Thoracic aorta (tissue), 2 donors: ENCODE measurements at places on chromosomes 2 and 18.
A peak's percentile ranks its signal among the peaks of the same experiment; 100 is the strongest.

GRCh38 chr2:231132129-231132528 lies 7.3 kb upstream of the HTR2B start:
- no peak for DNase-seq

GRCh38 chr2:196535742-196536141 lies 103.8 kb upstream of the CCDC150 start:
- no peak for DNase-seq

DNA sequence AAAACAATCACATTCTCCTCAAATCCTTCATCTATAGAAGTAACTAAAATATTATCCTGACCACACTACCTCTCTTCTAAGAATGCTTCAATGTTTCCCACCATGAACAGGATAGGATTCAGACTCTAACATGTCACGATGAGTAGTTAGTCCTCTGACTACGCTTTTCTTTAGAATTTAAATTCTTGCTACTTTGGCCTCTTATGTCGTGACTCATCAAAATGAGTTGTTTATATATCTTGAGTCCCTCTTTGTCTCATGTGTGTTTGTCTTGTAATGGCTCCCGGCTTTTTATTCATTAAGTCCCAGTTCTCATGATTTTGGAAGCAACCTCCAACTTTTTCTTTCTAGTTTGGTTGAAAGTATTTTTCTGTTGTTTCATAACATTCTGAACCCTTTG lies 1289.2 kb downstream of the DSC3 start:
- no peak for DNase-seq

- DNase-seq: no peak
These were observed 23.6 kb upstream of the SLC9A4 start for GRCh38 chr2:102449370-102449974.

GRCh38 chr2:44392338-44392943 lies 30.7 kb downstream of the CAMKMT start:
- no peak for DNase-seq

DNA sequence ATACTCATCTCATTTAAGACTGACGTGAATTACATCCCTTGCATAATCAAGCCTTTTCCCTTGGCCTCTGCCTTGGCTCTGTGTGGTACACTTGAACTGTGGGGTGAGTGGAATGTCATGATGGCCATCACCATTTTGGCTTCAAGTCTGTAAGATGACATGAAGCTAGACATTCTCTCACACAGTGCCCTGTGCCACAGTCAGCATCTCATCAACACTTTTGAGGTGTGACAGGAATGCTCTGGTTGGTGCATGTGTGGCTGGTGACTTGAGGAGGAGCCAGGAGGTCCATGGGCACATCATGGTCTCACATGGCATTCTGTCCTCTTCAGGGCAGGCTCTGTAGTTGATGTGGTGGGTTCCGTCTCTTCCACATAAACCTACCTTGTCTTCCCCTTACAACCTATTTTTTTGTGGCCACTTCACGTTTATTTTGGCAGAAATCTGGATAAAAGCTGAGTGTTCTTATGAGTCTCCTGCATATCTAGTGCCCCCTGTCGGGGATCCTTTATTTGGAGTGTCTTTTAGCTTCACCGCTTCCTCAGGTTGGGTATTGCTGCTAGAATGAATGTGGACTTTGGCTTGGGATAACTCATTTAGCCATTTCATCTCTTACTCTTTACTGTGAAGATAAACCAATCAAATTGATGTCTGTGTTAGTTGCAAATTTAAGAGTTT lies 28.1 kb downstream of the MAP4K4 start:
- DNase-seq: no peak

- no peak for DNase-seq
These were observed 196.4 kb upstream of the HDAC4 start for GRCh38 chr2:239597216-239597615.

DNA sequence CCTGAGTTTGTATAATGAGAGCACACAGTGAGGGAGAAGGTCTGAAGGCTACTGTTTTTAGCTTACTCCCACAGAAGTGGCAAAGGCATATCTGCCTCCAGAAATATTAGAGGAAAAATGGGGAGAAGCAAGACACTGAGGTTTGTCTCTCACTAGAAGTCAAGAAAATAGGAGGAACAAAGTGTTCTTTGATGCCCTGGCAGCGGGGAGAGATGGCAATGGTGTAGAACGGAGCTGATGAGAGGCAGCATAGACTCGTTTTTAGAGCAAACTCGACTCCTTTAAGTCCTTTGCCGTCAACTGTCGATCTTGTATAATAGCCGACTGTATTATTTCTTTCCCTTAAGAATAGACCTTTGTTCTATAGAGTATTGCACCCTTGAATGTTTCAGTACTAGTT lies 73.8 kb downstream of the ANKRD44 start:
- no peak for DNase-seq

DNA sequence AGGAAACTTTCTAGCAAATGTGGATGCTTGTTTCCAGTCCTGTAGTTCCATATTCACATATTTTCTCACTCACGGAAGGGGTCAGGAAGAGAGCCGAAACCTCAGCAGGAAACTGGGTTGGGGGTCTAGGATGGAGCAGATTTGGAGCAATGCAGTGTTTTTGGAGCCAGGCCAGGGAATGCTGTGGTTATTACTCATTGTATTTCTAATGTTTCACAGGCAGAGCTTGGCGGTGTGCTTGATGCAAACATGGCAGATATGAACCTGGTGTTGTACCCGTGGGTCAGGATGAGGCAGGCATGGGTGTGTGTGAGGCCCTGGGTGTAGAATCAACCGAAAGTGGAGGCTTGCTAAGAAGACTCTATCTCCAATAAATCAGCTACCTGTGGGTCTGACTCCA lies 34.6 kb upstream of the ACKR3 start:
- DNase-seq: no peak

- DNase-seq: peak; percentile 47
These were observed 34.3 kb upstream of the PPP1CB start for GRCh38 chr2:28717339-28717758.

DNA sequence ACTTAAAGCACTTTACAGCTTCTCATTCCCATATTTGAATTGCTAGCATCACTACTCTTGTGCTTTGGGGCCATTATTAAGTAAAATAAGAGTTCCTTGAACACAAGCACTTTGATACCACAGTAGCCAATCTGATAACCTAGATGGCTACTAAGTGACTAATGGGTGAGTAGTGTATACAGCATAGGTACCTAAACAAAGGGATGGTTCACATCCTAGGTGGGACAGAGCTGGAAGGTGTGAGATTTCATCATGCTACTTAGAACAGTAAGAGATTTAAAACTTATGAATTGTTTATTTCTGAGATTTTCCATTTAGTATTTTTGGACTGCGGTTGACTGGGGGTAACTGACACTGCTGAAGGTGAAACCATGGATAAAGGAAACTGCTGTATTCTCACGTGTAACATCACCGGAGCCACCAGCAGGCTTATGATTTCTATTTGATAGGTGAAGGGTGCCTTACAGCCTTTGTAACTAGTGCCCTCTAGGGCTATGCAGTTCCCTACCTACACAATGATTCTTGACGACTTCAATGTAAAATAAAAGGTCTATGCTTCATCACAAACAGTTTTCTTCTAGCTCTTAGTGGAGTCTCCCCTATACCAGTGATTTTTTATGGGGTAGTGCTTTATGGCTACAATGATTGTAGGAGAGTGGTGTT lies 22.1 kb upstream of the CRIM1 start:
- DNase-seq: no peak

GRCh38 chr2:196750291-196750923 lies 49.1 kb downstream of the GTF3C3 start:
- no peak for DNase-seq
